ENCODE measurements at places on chromosomes 5 and 9.

DNA sequence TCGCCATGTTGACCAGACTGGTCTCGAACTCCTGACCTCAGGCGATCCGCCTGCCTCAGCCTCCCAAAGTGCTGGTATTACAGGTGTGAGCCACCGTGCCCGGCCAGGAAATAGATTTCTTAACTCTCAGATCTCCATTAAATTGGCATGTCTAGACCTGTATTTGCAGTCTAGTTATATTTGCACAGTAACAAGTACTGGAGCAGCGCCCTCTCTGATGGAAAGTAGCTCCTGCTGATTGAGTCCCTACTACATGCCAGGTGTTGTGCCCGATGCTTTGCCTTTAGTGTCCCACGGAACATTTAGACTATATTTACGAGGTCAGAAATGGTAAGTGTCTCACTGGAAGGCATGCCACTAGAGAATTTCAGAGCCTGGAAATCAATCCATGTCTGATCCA is 15.8 kb upstream of the TMED9 start:
- DNase-seq, result no peak

GRCh38 chr9:92964607-92965060 is 17.3 kb downstream of the FGD3 start:
- DNase-seq, result no peak

DNA sequence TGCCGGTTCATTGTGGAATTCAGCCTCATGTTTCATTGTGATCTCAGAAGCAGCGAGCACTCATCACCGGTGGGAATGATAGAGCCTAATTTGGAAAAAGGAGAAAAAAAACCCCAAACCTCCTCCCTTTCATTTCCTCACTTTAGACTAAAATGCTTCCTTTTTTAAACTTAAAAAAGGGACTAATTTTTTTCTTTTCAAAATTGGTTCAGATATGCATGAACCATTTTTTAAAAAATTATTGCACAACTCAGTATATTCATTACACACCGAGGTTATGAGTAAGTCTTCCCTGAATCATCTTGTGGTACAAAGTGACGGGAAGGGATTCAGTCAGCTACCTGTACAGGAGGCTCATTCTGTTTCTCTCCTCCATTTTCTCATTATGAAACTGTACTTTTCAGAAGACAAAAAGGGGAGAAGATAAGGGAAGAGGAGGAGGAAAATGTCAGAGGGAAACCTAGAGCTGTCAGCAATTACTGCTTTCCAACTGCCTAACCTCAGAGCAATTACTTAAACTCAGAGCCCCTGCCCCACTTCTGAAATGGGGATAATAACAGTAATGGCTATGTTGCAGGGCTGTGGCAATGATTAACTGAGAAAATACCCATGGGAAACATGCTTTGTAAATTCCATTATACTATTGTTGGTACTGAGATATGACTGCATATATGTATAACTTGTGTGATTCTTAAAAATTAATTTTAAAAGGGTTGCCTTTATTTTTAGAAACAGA is 24.0 kb downstream of the GALNT10 start:
- no peak for DNase-seq

- no peak for DNase-seq
Observed at GRCh38 chr5:77430726-77431125, 61.4 kb downstream of the WDR41 start.

DNA sequence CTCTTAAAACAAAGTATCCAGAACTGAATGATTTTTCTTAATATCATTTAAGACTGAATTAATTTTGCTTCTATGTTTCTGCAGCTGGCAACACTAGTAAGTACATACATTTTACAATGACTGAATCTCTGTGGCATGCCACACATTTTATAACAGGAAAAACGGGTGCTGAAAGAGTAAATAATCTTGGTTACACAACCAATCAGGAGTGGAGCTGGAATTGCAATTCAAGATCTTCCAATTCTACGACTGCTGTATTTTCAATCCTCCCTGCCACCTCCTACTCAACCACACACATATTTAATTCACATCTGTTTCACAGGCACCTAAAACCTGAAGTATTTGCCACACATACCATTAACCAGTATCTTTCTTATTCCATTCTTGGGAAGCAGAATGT is 52.7 kb upstream of the NR5A1 start:
- no peak for DNase-seq

GRCh38 chr5:123000731-123001130 is 35.8 kb downstream of the PPIC start:
- peak; percentile 69 for DNase-seq

DNA sequence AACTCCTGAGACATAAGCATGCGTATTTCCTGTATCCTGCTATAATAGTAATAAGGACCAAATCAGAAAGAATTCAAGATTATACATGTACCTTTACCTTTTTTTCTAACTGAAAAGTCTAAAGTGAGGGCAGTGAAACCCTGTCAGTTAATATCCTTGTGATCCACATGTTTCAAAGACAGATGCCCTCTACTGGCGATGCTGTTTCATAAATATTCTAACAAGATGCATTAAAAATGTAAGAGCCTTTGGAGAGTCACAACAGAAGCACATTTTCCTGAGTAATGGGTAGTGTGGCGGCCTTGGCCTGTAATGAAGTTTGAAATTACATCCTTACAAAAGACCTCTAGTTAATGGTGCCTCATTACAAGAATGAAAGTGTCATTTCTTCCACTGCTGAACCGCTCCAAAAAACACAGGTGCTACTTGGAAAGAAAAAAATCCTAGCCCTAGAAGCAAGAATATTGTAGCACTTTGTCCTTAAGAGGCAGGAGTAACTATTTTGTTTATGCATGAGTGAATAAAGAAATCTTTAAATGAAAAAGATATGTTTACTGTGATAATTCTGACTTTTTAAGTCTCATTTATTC is 232.6 kb downstream of the EPB41L4A start:
- DNase-seq, result no peak

DNA sequence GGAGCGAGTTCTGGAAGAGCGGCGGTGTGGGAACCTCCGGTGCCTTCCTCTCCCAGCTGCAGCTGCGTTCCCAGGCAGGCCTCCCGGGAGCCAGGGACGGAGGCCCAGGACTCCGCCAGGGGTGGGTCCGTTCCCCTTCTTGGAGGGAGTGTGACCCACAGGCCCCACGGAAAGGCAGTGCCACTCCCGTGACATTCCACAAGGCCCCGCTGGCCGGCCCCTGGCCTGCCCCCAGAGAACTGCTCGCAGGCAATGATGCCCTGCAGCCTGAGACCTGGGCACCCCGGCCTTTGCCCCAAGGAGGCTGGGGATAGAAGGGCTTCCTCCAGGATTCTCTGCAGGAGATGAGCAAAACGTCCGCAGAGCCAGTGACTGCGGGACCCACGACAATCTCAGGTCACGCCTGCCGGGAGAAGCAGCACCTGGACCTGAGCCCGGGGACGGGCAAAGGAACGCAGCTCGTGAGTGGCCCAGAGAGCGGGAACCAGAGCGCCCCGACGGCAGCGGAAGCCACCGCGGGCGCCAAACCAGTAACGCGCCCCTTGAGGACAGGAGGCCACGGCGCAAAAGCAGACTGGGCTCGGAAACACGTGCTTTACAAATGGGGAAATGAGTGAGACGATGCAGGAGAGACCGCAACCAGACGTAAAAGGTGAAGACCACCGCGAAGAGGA is 9.3 kb downstream of the OBP2B start:
- no peak for DNase-seq

- DNase-seq, result no peak
Observed at GRCh38 chr9:94879230-94879629, 152.7 kb downstream of the AOPEP start.

- peak; percentile 33 for DNase-seq
Observed at GRCh38 chr9:20199111-20199510, 410.3 kb upstream of the SLC24A2 start.

GRCh38 chr5:179322071-179323025 is 22.9 kb downstream of the ADAMTS2 start:
- DNase-seq, result no peak

DNA sequence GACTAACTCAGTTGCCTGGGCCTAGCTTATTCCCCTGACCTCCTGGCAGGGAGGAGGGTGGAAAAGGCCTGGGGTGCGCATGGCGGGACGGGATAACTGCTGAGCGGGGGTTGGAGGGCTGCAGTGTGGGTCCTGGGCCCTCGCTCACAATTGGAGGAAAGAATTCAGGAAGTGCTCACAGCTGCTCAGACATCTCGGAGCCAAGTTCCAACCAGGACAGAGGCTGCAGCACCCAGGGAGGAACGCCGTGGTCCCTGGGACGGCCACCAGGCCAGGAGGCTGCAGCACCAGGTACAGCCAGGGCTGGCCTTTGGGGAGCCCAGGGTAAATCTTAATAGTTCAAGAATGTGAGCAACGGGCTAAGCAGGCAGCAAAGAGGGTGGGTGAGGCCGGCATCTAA is at the start of gene SPAAR:
SPAAR (plus strand) TSS at position 217 of the 400 bp plus-strand sequence. CDS start 974 bp downstream, outside the sequence.
- no peak for DNase-seq

DNA sequence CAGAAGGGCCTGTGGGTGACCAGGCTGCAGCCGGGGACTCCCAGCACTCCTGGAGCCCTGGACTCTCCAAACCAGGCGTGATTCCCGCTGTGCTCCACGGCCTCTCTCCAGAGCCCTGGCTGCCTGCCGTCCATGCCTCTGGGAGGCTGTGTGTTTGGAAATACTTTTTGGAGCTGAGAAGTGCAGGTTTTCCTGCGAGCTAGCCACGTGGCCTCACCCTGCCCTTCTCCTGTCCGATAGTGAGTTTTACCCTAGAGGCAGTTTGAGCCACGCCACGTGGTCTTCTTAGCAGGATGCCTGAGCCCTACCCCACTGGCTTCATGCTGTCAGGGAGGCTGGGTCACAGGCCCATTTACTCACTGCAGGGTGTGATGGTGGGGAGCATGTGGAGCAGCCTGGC is 71.3 kb downstream of the COL5A1 start:
- DNase-seq, result no peak

GRCh38 chr9:99647604-99648003 is 174.1 kb upstream of the NR4A3 start:
- DNase-seq, result no peak

DNA sequence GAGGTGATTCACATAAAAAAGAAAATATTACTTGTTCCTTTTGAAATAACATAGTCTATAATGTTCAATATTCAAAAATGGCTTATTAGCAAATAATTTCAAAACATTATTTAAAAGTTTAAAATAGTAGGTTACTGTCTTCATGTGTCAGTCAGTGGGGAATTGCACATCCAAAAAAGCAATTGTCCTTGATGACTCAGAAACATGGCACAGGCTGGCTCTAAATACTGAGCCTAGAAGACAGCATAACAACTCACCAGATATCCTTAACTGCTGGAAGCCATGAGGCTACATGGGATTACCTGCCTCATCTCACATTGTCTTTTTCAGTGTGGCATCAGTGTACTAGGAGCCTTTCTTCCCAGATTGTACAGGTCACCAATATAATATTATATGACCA is 439.5 kb upstream of the RGMB start:
- DNase-seq, result no peak

DNA sequence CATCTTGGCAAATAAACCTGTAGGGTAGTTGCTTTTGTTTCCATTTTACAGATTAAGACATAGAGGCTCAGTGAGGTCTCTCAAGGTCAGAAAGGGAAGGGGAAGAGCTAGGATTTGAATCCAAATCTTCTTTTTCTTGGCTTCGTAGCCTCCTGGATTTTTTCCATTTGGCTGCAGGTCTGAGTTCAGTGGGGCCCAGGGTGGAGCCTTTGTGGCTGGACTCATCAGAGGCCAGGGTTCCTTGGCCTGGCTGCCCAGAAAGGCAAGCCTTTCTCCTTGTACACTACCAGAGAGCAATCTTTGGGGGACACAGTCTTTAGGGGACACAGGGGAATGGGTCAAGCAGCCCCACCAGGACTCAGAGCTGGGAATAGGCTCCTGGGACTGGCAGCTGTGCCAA is 10.5 kb upstream of the TRAF1 start:
- no peak for DNase-seq

DNA sequence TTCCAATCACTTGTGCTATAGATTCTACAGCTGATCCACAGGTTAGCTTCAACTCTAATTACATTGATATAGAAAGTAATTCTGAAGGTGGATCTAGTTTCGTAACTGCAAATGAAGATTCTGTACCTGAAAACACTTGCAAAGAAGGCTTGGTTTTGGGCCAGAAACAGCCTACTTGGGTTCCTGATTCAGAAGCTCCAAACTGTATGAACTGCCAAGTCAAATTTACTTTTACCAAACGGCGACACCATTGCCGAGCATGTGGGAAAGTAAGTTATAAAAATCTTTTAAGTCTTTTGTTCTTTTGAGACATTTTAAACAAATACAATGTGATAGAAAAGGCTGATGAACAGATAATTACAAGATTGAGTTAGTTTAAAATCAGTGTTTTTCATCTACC is 30.9 kb downstream of the ZFYVE16 start:
- DNase-seq, result no peak

DNA sequence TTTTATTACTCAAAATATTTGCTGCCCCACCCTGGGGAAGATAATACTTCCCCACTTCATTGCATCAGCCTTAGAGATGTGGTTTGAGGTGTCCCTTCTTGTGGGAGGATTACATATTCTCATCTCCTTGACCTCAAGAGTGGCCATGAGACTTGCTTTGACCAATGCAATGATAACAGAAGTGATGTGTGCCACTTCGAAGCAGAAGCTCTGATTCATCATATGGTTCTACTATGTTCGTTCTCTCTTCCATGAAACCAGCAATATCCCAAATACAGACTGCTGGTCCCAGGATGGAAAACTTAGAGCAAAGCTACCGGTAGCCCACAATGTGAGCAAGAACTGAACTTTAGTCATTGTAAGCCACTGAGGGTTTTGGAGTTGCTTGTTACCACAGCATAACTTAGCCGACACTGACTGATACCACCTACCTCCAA is 92.0 kb downstream of the THBS4 start:
- no peak for DNase-seq

DNA sequence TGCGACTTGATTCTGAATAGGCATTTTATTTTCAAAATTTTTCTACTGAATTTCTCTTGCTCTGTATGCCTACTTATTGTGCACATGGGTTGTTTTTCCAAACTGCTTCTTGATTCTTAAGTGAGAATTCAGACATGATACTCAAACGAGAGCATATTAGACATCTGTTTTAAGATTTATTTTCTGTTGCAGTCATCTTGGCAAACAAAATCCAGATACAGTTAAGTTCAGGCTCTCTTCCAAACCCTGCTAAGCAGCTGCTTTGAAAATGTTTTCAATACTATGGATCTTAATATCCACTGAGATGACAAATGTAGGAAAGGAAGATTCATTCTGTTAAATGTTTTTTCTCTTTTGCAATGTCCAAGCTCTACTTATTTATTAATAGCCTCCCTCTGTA is 4.5 kb downstream of the TMEM215 start:
- no peak for DNase-seq

GRCh38 chr5:130331332-130331731 is 427.1 kb downstream of the CHSY3 start:
- no peak for DNase-seq

GRCh38 chr5:146565764-146566367 is 49.9 kb upstream of the GPR151 start:
- DNase-seq, result peak; percentile 52

- no peak for DNase-seq
Observed at GRCh38 chr5:139650031-139650688, 2.0 kb downstream of the CXXC5 start.
